ENCODE measurements at places on chromosomes 12 and 14. TPM values are rescaled to one million over a fixed set of nuclear protein-coding genes. Genes with fewer than 3 reads are reported as not detected.

P2RX7 gene
- 0.18 TPM for total RNA-seq

VDR gene
- total RNA-seq, result 5.0 TPM

MCRS1 gene
- 45.5 TPM for total RNA-seq

COQ6 gene
- total RNA-seq, result 11.4 TPM
